ENCODE measurements at places on chromosomes 3 and 15.

DNA sequence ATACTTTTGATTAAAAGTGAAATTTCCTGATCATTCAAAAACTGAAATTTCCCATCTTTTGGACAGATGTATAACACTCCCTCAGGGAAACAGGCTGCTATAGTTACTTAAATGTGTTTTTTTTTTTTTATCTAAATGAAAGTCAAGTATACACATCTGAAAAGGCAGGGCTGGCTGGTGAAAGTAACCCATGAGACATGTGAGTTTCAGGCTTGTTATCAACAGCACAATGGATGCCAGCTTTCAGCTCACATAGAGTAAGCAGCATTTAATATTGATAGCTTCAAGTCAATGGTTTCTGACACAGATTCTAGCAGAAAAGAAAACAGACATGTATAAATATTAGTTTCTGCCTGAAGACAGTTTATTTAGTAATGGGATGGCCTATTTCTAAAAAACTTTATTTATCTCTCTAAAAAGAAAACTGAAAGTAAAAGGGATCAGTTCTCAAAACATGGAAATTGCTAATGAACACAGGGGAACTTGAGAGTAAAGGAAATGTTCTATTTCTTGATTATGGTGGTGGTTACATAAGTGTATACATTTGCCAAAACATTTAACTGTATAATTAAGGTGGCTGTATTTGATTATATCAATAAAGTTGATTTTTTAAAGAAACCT lies 89.7 kb upstream of the CMC1 start:
- DNase-seq, result no peak

DNA sequence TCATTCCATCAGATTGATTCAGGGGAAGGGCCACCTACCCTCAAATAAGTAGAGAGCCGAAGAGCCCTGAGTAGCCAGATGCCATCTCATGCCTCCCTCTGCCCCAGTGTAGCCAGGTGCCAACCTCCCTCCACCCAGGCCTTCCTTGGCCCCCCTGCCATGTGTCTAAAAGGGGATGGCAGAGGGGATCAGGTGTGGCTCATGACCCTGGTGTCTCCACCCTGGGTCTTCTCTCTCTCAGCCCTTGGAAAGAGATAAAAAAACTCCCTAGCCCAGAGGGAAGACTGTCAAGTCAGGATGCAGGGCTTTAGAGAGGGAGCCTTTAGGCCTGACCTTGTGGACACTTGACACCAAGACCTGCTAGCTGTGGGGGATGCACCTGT lies 5.2 kb downstream of the GRM2 start:
- DNase-seq, result peak; percentile 11

DNA sequence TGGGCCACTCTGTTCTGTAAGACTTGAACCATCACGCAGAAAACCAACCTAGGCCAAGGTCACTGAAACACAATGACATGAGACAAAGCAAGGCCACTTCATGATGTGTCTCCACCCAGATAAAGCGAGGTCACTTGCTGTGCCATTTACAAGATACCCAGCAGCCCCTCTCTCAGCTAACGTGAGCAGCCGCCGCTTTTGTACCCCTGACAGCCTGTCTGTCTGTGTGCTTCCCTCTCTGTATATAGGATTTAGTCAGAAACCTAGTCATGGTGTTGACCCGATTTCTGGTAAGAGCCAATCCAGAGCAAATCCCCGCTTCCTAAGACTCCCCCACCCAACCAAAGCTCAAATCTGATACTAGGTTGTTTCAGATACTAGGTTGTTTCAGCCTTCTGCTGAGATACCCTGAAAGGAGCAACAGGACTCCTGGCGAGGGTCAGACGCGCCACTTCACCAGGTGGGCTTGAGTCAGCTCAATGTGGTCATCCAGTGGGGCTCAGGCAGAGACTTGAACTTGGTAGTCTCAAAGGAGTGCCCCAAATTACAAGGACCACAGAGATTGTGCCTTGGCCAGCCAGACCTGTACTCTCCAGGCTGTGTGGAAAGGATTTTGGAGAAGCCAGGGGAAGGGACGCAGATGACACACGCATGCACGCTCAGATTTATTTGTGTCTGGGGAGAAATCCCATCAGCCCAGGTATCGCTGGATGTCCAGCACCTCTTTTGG lies 3.1 kb upstream of the ZXDC start:
- DNase-seq, result no peak

- no peak for DNase-seq
These were observed 14.2 kb upstream of the TMEM158 start for GRCh38 chr3:45240292-45240691.

GRCh38 chr3:9452417-9452816 lies 55.0 kb downstream of the SETD5 start:
- DNase-seq, result no peak

- no peak for DNase-seq
These were observed 7.5 kb downstream of the CSTA start for GRCh38 chr3:122332551-122332950.

DNA sequence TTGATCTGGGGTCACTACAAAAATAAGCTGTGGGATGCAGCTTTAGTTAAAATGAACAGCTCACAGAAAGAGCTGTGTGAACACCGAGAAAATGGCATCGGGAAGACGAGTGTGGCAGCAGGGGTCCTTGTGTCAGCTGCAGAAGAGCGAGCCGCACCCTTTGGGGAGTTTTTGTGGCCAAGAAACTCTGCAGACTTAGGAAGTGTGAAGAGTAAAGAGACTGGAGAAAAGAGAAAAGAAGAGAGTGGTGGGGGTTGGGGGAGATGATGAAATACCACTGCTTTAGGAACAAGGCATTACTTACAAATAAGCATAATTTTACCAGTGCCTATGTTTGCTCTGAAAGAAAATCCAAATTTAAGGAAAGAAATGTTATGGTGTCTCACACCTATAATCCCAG lies 147.8 kb downstream of the LRRC28 start:
- DNase-seq, result no peak

GRCh38 chr15:96460106-96460505 lies 129.6 kb downstream of the NR2F2 start:
- no peak for DNase-seq

DNA sequence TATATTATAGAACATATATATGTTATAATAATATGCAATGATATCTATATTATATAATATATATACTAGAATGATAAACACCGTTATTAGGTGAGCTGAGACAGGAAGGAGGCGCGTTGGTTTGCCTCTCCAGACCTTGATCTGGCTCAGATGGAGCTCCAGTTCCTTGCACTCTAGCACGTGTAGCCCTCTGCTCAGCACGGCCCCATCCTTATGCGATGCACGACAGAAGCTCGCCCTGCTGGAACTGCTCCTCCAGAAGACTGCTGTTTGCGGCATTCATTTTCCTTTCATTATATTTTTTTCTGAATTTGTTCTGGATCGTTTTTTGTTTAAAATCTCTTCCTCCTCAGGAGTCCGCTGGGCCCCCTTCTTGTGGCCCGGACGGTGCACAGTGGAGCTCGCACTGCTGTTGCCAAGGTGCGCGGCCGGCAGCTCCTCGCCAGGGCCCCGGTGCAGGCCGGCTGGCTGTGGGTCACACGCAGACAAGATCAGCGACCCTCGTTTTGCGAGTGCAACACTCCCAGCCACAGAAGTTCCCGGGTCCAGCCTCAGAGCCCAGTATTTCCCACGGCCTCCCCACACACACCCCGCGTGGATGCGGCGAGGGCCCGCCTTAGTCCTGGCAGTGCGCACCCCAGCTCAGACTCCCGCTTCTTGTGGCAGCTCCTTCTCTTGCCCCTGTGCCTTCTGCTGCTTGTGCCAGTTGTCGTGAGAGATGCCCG lies 112.2 kb downstream of the CHL1 start:
- DNase-seq, result no peak

- DNase-seq, result no peak
These were observed 734.1 kb downstream of the FHIT start for GRCh38 chr3:60517134-60517533.

- no peak for DNase-seq
These were observed 49.2 kb downstream of the TASOR start for GRCh38 chr3:56633602-56634535.

- DNase-seq, result no peak
These were observed 23.8 kb downstream of the RLBP1 start for GRCh38 chr15:89197503-89197971.

DNA sequence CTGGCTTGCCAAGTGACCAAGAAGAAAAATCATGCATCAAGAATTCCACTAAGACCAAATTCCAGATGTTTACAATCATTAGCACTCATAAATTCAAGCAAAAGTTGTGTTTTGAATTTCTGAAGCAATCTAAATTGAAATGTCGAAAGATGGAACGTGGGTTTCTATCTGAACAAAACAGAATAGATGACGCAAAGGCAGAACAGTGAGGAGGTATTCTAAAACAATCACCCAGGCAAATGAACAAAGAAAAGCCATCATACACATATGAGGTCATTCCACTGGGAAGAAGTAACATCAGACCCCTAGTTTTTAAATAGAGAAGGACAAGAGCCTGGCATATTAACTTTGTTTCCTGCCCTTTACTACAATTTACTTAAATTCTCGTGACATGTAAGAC lies 58.0 kb downstream of the MCF2L2 start:
- DNase-seq, result no peak

- no peak for DNase-seq
These were observed 1196.3 kb downstream of the ROBO1 start for GRCh38 chr3:78571486-78571885.

- DNase-seq, result peak; percentile 73
These were observed 670 bp upstream of the ATP13A3 start for GRCh38 chr3:194487289-194488054.

All from GM20000 (cell line).